ENCODE measurements at places on chromosomes 12 and 14.
A peak's percentile ranks its signal among the peaks of the same experiment; 100 is the strongest.

DNA sequence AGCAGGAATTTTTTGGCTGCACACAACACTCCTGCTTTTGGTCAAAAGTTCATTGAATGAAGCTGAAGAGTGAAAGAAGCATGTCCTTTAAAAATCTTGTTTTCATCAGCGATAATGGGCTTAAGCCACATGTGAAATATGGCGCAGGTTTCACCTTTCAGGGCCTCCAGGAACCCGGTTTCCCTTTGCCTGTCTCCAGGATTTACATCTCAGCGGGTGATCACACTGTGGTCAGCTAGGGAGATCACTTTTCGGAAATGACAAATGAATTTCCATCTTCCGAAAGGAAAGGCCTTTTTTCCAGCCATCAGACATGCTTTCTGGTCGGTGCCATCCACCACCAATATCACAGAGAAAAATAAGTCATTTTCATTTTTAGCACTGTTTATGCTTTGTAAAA is 727.1 kb upstream of the TBX3 start:
- DNase-seq: no peak

GRCh38 chr12:66633676-66634075 is 45.2 kb downstream of the GRIP1 start:
- DNase-seq: peak; percentile 53

GRCh38 chr12:77214136-77214535 is 148.8 kb upstream of the E2F7 start:
- no peak for DNase-seq

GRCh38 chr12:116257215-116257614 is 20.3 kb downstream of the MED13L start:
- peak; percentile 26 for DNase-seq

- no peak for DNase-seq
These were observed 13.6 kb downstream of the PEX5 start for GRCh38 chr12:7203109-7203508.

- no peak for DNase-seq
These were observed 593.0 kb upstream of the ATP2B1 start for GRCh38 chr12:90301561-90302133.

GRCh38 chr14:63212209-63212608 is 8.0 kb downstream of the RHOJ start:
- DNase-seq: no peak

GRCh38 chr12:66002812-66003211 is 127.7 kb downstream of the LLPH start:
- DNase-seq: no peak

DNA sequence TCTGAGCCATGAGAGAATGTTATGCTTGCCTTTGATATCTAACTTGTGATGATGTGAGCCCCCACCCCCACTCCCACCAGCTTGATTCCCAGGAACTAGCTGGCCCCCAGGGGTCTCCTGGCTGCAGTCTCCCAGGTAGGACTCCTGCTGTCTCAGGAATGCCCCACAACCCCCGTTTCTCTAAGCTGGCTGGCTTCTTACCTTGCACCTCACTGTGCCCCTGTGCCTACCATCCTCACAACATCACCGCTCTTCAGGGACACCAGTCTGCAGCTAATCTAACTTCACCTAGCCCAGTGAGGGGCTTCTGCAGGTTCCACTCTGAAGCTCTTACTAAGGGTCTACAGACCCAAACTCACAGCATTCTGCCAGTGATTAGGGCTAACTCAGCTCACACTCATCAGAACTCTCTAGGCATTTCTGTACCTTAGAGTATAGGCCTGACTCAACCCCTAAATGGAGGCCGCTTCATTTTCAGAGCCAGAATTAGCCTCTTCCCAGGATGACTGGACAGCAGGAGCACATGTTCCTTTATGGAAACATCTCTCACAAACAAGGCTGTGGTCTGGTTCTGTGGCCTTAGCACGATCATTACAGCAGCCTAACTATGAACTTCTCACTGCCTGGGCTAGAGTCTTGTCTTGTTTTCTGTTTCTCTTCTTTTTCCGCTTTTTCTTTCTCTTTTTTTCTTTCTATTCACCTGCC is 72.8 kb upstream of the IFNG-AS1 start:
- no peak for DNase-seq

DNA sequence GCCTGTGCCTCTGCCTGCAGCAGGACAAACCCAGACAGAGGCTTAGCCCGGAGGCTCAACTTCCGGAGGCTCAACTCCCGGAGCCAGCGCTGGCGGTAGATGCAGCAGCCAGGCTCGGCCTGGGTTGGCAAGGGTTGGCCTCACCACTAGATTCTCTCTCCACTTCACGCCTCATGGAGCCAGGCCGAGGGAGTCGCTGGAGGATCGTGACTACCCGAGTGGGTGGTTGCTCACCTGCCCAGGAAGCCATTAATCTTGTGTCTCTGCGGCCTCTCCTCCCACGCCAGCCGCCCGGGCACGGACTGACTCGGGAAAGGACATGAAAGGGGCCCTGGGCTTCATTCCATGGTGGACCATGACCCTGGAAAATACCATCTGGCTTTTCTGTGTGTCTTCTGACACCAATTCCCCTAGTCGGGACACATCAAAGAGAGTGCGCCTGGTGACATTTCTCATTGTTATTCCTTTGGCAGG is 20.8 kb downstream of the ESRRB start:
- peak; percentile 66 for DNase-seq

GRCh38 chr12:38776647-38777046 is 128.7 kb downstream of the CPNE8 start:
- no peak for DNase-seq

DNA sequence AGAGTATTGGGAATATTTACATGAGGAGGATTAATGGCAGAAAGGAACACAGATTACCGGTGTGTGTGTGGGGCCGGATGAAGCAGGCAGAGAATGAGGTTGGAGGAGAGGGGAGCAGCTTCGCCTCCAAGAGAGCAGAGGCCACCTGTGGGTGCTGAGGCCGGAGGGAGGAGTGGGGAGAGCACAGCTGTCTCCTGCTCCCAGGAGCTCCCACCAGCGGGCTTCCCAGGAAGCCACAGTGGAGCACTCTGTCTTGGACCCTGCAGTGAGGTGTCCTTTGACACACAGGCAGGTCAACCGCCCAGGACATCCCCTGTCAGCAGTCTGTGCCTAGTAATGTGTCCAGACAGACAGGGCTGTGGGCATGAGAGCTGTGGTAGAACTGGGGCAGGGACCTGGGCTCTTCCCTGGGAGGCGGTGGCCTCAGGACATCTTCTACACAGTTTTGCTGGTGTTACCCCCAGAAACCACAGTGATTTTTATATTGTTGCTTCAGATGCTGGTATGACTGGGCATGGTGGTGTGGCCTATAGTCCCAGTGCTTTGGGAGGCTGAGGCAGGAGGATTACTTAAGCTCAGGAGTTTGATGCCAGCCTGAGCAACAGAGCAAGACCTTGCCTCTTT is 18.5 kb upstream of the AMN start:
- DNase-seq: no peak

- peak; percentile 4 for DNase-seq
These were observed 69.4 kb upstream of the PRIMA1 start for GRCh38 chr14:93857500-93858283.

- DNase-seq: no peak
These were observed 704.2 kb upstream of the TMEM132C start for GRCh38 chr12:127562816-127563215.

GRCh38 chr14:83798421-83798820 is 1731.5 kb upstream of the FLRT2 start:
- DNase-seq: peak; percentile 72

- DNase-seq: peak; percentile 53
These were observed 15.0 kb downstream of the CCDC85C start for GRCh38 chr14:99589031-99589441.

- peak; percentile 83 for DNase-seq
These were observed 31.4 kb downstream of the JDP2 start for GRCh38 chr14:75459099-75459741.

GRCh38 chr14:99562856-99563748 is 40.9 kb downstream of the CCDC85C start:
- DNase-seq: peak; percentile 87

DNA sequence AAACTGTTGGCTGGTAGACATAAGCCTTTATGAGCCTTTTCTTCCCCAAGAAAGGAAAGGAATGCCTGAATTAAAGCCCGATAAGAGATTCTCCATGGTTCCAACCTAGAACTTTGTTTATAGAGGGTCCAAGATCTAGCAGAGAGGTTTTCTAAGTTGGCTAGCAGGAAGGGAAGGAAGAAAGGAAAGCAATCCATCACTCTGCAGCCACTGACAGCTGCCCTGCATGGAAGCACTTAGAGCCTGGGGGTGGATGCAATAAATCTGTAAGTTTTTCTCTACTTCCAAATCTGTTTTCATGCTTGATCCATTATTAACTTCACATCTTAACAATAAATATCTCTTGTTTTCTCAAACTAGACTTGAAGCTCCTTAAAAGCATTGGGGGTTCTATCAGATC is 224.4 kb downstream of the KSR2 start:
- DNase-seq: no peak

- no peak for DNase-seq
These were observed 13.9 kb upstream of the LALBA start for GRCh38 chr12:48583728-48584127.

DNA sequence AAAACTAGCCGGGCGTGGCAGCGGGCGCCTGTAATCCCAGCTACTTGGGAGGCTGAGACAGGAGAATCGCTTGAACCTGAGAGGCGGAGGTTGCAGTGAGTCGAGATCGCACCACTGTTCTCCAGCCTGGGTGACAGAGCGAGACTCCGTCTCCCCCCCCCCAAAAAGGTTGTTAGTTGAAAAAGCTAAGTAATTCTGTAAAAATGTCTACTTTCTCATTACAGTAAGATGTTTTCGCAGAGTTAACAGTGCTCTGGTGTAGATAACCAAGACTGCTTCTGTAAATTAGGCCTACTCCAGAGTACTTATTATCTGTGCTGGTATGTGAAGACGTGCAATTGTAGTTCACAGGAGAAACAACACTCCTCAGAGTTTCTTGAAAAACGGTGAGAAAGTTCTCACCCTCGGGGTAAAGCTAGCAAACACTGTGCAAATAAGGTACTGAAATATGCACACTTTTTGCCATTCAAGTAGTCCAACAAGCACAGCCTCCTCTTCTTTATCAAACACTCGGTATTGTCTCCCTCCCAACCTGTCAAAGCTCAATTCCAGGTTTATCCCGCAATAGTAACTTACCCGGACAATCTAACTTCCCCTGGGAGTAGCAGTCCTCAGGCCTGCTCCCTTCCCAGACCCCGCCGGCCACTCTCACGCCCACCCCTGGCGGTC is 974 bp downstream of the BTBD7 start:
- DNase-seq: peak; percentile 30

GRCh38 chr14:23670481-23670880 is 34.3 kb downstream of the DHRS2 start:
- DNase-seq: no peak

DNA sequence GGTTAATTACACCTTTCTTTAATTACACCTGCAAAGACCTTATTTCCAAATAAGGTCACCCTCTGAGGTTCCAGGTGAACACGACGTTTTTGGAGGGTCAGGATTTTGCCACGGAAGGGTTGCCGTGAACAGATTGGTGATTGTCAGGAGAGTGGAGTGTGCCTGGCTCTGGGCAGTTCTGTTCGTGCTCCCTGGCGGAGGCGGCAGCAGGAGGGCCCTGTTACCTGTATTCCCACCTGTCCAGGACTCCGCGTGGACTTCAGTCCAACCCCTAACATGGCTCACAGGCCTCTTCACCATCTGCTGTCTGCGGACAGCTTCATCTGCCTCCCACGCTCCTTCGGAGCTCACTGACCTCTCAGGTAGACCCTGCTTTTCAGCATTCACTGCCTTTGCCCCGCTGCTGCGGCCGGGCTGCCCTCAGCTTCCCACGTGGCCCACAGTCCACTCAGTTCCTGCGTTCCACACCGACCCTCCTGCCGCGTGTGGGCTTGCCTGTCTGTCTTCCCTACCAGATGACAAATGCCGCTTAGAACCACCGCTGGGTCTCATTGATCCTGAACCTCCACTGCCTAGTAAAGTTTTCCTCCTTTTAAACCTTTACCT is 187.5 kb upstream of the DIO3 start:
- DNase-seq: no peak

DNA sequence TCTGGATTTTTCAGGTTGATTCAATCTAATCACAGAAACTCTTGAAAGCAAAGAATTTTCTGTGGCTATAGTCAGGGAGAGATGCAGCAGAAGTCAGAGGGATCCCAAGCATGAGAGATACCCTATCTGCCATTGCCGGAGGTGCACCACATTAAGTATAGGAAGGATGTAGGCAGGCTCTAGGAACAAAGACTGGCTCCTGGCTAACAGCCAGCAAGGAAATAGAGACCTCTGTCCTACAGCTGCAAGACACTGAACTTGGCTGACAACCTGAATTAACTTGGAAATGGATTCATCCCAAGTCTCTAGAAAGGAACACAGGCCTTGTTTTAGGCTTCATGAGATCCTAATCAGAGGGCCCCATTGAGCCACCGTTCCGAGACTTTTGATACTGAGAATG is 364.9 kb upstream of the FLRT2 start:
- peak; percentile 20 for DNase-seq

DNA sequence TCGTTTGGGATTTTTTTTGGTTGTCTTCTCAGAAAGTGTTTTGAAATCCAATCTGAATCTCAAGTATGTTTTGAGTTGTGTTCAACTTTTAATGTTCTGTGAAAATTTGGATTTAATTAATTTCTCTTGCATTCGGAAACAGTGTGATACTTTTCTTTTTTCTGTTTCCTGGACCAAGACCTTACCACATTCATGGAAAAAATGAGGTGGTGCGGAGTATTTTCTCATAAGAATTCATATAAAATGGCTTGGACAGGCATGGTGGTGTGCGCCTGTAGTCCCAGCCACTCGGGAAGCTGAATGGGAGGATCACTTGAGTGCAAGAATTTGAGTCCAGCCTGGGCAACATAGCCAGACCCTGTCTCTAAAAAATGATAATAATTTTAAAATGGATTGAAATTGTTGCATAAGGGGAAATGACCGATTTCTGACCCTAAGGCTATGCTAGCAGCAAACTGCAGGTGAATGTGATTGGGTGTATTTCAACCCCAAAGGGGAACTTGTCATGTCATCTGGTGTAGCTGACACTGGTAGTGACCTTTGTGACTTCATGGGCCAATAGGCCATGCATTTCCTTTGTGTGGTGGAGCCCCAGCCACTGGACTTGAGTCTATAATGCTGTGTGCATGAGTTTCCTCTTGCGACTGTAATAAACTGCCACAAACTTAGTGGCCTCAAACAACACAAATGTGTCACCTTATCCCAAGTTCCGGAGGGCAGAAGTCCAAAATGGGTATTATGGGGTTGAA is 123.5 kb upstream of the RFLNA start:
- no peak for DNase-seq

GRCh38 chr14:61321385-61322010 is at the start of gene PRKCH:
Gene PRKCH, plus strand, starts transcription at chr14:61321579. Its CDS starts 523 bp downstream, at chr14:61322102.
- DNase-seq: peak; percentile 76

DNA sequence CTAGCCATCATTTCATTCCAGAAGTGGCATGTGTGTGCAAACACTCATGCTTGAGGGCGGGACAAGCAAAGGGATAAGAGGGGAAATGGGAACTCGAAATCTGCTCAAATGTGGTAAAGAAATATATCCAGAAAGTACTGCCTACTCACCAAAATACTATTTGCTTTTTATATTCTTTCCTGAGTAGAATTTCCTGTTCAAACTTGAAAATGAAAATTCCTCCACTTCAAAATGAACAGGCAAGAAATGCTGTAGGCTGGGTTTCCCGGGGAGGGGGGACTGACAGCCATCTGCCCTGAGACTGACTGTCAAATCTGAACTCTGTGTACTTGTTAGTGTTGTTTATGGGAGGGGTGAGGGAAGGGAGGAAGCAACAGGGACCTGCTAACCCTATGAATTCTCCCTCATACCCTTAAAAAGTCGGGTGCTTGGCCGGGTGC is 34.6 kb downstream of the NTF3 start:
- DNase-seq: no peak

GRCh38 chr12:95130096-95130495 is 56.7 kb upstream of the NR2C1 start:
- DNase-seq: peak; percentile 23

Measured in kidney tubule cell (primary cell).